ENCODE measurements at places on chromosomes 12 and 14.

- peak; percentile 79 for DNase-seq
Measured at GRCh38 chr12:125183187-125184067, 118.2 kb downstream of the AACS start.

DNA sequence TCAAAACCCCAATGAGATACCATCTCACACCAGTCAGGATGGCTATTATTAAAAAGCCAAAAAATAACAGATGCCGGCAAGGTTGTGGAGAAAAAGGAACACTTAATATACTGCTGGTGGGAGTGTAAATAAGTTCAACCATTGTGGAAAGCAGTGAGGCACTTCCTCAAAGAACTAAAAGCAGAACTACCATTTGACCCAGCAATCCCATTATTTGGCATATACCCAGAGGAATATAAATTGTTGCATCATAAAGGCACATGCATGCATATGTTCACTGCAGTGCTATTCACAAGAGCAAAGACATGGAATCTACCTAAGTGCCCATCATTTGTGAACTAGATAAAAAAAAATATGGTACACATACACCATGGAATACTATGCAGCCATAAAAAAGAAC, 59.9 kb downstream of the MGST1 start:
- DNase-seq: no peak

GRCh38 chr12:65649126-65649525, 175.2 kb upstream of the HMGA2 start:
- no peak for DNase-seq

DNA sequence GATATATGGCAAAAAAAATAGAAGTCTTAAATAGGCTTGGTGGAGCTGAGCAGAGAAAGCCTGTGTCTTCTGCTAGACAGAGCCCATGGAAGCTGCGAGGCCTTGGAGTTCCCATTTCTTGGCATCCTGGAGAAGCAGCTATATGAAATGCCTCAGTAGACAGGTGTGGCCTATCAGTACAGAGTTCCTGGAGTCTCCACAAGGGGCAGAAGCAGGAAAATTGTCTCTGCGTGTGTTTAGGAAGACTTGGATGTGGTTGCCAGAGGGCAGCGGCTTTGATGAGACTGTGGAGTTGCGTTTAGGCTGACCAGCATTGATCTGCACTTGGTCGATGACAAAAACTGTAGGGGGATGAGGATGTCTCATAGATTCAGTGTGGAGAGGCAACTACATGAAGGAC, 334.5 kb upstream of the SEL1L start:
- no peak for DNase-seq

GRCh38 chr14:39991041-39991440, 558.8 kb upstream of the FBXO33 start:
- no peak for DNase-seq

- DNase-seq: no peak
Measured at GRCh38 chr12:50192236-50192635, 25.1 kb upstream of the CERS5 start.

- DNase-seq: no peak
Measured at GRCh38 chr14:31578266-31578665, 17.1 kb downstream of the NUBPL start.

GRCh38 chr12:92105110-92105509, 40.5 kb downstream of the BTG1 start:
- no peak for DNase-seq

DNA sequence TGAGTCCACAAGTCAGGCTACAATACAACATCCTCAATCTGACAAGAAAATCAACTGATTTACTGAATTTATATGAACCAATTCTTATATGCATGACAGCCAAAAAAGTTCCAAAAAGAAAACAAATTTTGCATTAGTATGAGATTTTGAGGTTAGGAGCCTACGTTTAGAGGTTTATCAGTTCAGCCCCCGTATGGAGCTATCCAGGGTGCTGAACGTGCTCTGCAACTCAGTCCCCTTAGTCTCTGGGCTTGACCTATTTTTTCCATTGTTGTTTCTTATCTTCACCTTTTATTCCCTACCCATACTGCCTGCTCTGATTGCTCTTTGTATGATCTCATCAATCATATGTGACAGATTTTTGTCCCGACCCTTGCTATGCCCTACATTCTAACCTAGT, 693.0 kb downstream of the NRXN3 start:
- DNase-seq: peak; percentile 35

GRCh38 chr14:39203659-39204606, 28.9 kb downstream of the PNN start:
- no peak for DNase-seq
